ENCODE measurements at places on chromosomes 6 and 20. TPM values are rescaled to one million over a fixed set of nuclear protein-coding genes. Genes with fewer than 3 reads are reported as not detected.

METTL24 gene
- total RNA-seq = 2.6 TPM

RNF146 gene
- total RNA-seq = 61.9 TPM

DNA sequence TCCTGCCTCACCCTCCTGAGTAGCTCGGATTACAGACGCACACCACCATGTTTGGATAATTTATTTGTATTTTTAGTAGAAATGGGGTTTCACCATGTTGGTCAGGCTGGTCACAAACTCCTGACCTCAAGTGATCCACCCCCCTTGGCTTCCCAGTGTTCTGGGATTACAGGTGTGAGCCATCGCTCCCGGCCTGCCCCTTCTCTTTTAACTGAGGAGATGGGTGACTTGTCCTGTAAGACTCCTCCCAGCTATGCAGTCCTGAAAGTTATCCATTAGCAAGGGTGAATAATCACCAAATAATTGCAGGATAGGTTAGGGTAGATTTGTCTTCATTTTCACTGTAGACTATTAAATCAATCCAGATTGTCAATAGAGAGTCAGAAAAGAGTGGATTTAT lies 40.5 kb upstream of the JARID2 start:
- DNase-seq = no peak

DNA sequence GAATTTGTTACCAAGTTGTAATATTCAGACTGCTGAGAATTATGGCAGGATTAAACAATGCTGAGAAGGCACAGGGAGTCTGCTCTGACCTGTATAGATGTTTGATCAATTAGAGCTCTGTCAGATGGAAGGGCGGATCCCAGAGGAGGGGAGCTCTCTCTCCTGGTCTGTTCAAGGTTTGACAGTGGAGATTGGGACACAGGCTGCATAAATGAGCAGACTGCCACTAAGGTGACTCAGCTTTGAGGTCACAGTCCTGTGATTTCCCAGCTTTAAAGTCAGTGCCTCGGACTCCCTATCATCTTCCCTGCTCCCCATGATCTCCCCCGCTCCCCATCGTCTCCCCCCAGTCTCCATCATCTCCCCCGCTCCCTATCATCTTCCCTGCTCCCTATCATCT lies 59.2 kb upstream of the SLC22A23 start:
- DNase-seq = no peak

ZNFX1 gene
- total RNA-seq = 29.5 TPM

DNA sequence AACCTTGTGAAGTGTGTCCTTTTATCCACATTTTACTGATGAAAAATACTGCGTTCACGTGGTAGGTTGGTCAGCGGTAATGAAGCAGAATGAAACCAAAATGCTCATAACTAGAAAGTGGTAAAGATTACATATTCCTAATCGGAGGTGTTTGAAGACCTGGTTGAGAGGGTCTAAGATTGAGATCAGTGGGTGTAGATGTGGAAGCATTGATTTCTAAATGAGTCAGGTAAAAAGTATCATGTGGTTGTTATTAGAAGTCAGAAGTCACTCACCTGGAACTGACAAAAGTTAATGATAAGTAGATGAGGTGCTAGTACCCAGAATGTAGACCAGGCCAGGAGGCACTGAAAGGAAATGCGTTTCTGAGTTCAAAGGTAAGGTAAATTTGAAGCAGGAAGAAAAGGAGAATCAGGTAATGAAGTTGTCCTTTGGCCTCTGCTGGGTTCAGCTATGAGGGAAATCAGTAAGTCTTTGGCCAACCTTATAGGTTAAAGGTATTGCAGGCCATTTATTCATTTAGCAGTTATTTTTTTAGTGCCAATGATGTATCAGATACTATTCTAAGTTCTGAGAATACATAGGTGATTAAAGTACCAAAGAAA lies 31.2 kb downstream of the FAM83B start:
- no peak for DNase-seq

DNA sequence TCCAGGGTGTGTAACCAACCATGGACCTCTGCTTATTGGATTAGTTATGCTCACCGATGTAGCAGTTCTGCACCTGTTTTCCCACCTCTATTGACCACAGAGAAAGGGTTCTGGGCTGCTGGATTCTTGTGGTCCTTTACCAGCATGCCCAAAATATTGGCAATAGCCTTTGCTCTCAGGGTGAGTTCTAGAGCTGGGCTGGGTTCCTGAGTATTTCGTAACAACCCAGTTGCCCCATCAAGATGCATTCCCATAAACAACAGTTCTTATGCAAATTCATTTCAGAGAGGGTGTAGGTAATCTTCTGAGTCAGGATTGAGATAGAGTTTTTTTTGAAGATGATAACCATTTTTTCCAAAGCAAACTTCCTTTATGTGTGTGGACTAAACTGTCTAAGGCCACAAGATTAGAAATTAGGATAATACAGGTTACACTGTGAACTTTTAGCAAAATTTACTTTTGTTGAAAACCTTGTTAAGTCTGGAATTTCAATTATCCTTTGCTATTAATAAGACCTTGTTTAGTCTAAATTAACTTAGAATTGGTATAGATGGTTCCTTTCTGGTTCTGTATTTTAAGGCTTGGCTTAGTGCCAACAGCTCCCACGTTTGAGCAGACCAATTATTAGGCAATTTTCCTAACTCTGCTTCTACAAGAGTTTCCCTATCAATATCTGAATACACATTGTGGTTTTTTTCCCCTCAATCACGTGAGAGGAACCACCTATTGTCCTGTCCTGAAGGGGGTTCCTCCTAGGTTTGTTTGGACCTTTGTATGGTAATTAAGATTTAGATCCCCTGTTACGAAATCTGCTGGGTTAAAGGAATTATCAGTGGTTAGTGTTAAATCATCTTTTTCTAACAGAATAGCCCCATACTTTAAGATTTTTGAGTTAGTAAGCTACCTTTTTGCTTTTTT lies 46.1 kb downstream of the TBX18 start:
- DNase-seq = no peak

- peak; percentile 55 for DNase-seq
Observed at GRCh38 chr6:166626177-166627032, 646 bp downstream of the RPS6KA2 start.

- DNase-seq = no peak
Observed at GRCh38 chr20:51888291-51888690, 86.0 kb upstream of the SALL4 start.

- no peak for DNase-seq
Observed at GRCh38 chr6:145551164-145551563, 184.2 kb downstream of the EPM2A start.

GRCh38 chr6:13251242-13251641 lies 77.1 kb downstream of the TBC1D7 start:
- no peak for DNase-seq

CBLN4 gene
- not detected for total RNA-seq

DNA sequence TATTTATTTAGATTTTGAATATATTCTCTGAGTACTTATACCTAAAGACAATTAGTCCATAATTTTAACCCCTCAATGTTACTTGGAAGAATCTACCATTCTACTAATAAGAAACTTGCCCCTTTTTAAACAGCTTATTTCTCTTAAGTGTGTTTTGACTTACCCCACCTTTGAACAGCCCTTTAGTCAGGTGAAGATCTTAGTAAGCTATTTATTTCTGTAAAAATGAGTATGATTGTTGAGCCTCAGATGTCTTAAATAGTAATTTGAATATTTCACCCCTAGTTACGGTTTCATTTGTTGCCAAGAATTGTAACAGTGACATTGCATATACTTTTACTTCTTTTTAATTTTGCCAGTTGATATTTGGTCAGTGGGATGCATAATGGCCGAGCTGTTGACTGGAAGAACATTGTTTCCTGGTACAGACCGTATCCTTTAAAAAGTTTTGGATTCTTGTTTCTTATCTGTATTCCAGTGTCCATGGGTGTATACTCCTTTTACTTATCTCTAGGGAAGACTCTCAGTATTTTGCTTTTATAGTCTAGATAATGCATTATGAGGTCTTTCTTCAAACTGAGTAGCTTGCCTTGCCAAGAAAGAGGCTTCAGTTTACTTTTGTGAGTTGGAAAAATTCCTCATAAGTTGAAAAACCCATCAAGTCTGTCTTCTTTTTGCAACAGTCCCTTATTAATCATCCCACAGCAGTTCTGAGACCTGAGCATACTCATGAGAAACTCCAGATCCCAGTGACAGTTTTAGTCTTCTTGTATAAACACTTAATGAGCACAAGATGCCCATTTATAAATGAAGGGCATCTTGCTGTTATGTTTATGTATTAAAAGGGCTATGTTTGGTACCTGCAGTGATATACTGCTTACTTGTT lies 48.8 kb downstream of the MAPK14 start:
- no peak for DNase-seq

DNA sequence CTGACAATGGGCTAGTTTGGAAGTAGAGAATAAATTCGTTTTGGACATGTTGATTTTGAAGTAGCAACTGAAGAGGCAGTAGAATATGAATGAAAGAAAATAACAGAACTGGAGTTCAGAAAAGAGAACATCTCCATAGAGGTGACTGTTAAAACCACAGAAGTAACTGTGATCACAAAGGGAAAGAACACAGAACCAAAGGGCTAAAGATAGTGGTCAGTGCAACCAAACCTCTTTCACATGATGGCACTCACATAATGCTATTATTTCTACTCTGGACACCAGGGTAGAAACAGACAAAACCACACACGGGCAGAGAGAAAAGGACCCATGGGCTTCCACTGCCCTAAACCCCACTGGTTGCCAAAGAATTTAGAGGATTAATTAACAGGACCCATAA lies 58.5 kb downstream of the CDK19 start:
- no peak for DNase-seq

- peak; percentile 23 for DNase-seq
Observed at GRCh38 chr6:41739041-41739440, 3.6 kb upstream of the TFEB start.

- DNase-seq = no peak
Observed at GRCh38 chr6:134182528-134182927, 130.1 kb upstream of the SLC2A12 start.

SOBP gene
- total RNA-seq = 6.3 TPM

GRCh38 chr6:158819977-158820622 lies 932 bp upstream of the EZR start:
- DNase-seq = peak; percentile 56

DNA sequence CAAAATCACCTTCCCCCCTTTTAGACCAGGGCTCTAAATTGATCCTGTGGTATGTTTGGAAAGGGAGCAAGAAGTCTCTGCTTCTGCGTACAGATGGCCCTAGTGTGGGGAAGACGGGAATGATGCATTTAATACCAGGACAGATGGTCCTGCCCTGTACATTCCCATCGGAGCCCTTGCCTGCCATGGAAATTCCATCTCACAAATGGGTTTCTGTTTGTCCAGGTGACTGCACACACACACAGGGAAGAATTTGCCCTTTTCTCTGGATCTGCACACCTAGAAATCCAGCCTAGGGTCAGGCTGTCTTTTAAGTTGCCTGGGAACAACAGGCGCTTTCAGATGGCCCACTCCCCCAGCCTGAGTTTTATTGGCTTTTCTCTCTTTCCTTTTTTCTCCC lies 1.3 kb downstream of the MAS1 start:
- DNase-seq = no peak

GRCh38 chr6:6597682-6598081 lies 9.2 kb downstream of the LY86 start:
- DNase-seq = no peak

LHFPL5 gene
- not detected for total RNA-seq

APCDD1L gene
- total RNA-seq = 0.99 TPM

RGS17 gene
- total RNA-seq = 5.9 TPM

OOEP gene
- total RNA-seq = not detected

GRCh38 chr6:35173427-35174087 lies 32.4 kb upstream of the TCP11 start:
- no peak for DNase-seq

GRCh38 chr6:92753956-92754355 lies 665.4 kb downstream of the EPHA7 start:
- DNase-seq = no peak

B3GAT2 gene
- not detected for total RNA-seq

SLC22A2 gene
- total RNA-seq = not detected

DNA sequence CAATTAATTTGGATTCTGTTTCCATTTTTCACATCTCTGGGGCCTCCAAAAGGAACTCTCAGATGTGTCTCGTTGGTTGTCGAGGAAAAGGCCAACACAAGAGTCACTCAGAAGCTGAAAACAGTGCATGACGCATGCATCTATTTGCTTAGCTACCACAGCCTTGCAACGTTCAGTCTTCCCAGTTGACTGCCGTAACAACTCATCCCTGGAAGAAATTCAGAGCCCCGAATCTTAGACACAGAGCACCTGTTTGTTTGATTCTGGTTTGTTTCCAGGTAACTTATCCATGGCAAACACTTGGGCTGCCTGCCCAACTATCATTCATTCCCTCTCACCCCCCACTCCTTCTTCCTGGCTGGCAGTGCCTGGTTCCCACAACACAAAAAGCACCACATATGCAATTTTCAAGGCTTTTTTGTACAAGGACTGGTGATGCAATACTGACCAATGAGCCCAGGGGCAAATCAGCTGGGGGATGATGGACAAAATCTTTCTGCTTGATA lies 60.5 kb downstream of the ZMYND8 start:
- DNase-seq = peak; percentile 70
